ENCODE measurements at places on chromosomes 3 and 15.

GRCh38 chr3:21405671-21406667, 345.0 kb downstream of the ZNF385D start:
- DNase-seq = no peak

DNA sequence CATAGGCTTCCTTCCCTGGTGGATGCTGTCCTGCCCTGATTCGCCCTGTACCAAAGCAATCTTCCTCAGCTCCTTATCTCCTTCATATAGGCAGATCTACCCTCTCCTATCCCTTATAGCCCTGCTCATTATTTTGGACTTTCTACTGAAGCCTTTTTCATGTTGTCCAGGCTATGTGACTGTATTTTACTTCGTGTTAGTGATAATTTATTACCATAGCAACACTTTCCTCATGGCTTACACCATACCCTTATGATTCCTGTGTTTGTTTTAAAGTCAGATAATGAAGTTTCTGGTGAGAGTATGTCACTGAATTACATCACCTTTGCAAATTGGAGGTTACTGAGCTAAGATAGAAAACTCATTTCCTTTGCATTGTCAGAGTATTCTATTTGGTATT, 352.6 kb downstream of the NLGN1 start:
- peak; percentile 67 for DNase-seq

- DNase-seq = no peak
Measured at GRCh38 chr15:78749831-78750230, 61.4 kb downstream of the ADAMTS7 start.

- DNase-seq = no peak
Measured at GRCh38 chr3:108378153-108378951, 82.0 kb downstream of the HHLA2 start.

DNA sequence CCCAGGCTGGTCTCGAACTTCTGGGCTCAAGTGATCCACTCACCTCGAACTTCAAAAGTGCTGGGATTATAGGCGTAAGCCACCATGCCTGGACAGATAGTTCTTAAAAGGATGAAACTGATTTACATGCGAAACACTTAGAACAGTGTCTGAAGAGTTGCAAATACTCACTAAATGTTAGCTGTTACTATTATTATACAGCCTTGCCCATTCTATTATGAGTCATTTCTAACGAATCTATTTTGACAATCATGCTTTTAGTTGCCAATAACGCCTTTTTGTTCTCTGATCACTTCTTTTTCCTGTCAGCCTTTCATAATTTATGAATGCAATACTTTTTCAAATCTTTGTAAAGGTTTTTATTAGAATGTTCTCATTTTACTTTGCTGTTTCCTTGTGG, 112.7 kb downstream of the SNRK start:
- DNase-seq = no peak

DNA sequence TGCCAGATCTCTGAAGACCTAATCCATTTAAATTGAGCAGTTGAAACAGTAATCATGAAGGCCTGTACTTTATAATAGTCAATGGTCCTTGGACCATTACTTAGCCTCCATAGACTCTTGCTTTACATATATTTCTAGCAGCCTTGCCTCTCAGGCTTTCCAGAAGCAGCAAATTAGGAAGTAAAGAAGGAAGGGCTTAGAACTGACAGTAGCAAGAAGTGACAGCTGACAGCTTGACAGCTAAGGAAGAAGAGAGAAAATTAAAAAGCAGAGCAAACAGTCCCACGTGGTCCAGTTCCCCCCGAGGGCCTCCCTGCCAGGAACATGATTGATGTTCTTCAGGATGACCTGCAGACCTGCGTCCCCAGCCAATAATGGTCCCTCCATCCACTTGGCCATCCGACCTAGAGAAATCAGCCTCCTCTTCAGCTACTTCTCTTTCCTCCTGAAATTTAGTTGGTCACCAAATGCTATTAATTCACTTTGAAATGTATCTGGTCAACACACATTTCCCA, 15.0 kb upstream of the PSMD6 start:
- no peak for DNase-seq

- DNase-seq = no peak
Measured at GRCh38 chr15:36666228-36666905, 86.9 kb downstream of the CDIN1 start.

GRCh38 chr3:108053067-108053466, 37.8 kb downstream of the CD47 start:
- DNase-seq = no peak

DNA sequence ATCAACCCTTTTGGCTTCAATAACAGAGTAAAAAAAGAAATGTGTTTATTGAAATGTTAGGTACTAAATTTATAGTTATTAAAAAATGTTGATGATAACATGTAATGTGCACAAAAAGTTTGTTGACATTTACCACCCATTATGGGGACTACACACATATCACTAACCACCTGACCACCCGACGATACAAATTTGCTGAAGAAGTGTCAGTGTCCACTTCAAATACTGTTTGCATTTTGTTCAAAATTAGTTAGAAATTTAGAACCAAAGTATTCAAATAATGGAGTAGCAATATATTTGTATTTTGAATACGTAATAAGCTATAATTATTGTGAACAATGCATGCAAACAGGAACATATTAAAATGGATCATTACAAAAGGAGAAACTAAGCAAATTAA, 54.4 kb downstream of the KCNH8 start:
- DNase-seq = no peak

- peak; percentile 98 for DNase-seq
Measured at GRCh38 chr15:32849769-32850668, 132.2 kb downstream of the GREM1 start.

DNA sequence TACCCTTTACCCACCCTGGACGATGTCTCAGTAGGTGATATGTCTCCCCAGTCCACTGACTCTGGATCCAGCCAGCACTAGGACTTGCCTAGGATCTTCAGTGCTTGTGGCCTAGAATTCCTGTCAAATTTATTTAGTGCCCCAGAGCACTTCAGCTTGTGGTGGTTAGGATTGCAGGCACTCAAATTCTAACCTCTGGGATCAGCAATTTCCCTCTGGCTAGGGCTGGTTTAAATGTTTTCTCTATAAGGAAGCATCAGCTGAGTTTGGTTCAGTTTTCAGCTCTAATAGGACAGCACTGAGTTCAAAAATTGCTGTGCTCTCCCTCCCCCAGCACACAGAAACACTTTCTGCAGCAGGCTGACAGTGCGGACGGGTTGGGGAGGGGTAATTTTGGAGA, 8.1 kb downstream of the OR5H6 start:
- DNase-seq = no peak

DNA sequence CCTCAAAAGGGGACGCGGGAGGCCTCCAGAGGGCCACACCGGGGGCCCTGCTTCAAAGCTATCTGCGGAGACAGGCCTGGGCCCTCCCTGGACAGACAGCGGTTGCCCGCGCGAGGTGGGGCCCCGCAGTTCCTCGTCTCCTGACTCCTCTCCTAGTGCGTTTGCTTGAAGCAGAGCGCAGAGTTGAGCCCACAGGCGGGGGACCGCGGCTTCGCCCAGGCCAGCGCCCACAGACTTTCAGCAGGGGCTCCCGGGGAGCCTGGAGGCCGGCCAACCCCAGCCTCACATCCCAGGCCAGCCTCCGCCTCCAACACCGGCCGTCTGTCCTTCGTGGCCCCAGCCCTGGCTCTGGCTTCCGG, 540 bp upstream of the ADAMTS7 start:
- DNase-seq = no peak

- DNase-seq = peak; percentile 51
Measured at GRCh38 chr3:159263750-159264553, 462.1 kb downstream of the MFSD1 start.

DNA sequence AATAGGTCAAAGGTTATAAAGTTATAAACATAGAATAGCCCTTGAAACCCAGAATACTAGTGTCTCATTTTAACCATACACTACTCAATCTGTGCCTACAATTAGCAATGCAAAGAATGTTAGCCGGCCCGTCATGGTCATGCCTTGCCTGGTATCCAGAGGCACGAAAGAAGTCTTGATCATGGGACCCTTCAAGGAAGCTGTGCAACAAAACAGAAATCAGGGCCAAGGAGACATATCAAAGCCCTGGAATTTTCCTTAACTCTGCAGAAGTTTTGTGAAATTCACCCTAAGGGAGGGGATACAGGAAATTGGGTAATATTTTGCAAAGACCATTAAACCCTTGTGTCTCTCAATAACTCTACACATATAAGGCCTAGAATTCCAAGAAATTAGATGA, 482.4 kb downstream of the ROBO1 start:
- no peak for DNase-seq

DNA sequence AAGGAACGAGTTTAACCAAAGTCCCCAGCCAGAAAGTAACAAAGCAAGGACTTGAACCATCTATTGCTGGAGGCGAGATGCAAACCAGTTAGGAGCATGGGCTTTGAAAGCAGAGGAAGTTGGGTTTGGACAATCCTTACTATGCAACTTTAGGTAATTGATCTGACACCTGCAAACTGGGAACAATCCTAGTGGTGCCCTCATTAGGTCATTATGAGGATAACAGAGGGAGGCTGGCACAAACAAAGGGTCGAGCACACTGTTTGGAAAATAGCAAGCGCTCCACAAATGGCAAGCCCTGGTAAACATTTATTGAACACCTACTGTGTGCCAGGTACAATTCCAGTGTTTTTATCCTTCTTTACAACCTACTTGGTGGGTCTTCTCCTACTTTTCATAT, 45.6 kb downstream of the WNT5A start:
- no peak for DNase-seq

- DNase-seq = no peak
Measured at GRCh38 chr15:99616773-99617342, 51.1 kb downstream of the MEF2A start.

DNA sequence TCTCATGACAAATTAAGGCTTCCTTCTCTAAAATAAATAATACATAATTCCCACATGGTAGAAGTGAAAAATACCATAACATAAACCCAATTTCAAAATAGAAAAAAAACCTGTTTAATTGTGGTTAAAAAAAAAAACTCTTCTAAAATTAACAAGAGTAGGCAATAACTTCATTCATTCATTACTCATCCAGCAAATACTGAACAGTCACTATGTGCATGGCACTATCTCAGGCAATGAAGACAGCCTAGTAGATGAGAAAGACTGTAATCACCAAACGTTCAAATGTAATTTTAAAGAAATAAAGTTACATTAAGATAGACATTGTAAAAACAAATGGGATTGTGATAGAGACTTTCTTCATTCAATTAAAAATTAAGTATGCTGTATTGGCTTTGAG, 43.4 kb downstream of the TFDP2 start:
- DNase-seq = no peak

- no peak for DNase-seq
Measured at GRCh38 chr3:107920538-107920937, 170.3 kb downstream of the CD47 start.

DNA sequence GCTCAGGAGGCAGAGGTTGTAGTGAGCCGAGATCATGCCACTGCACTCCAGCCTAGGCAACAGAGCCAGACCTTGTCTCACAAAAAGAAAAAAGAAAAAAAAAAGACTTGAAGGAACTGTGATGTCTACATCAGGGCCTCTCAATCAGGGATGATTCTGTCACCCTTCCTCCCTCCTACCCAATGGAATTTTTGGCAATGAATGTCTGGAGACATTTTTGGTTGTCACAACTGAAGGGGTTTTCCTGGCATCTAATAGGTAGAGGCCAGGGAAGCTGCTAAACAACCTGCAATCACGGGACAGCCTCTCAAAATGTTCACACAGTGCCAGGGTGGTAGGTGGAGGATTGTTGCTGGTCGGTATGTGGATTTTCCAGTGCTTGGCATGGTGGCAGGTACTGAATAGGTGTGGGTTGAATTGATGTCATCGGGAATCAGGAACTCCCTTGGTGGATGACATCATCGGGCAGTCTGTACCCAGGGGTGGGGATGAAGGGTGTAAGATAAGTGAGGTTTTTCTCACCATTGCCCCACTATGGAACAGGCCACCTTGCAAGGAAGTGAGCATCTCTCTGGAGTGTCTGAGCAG, 71.3 kb downstream of the MESD start:
- DNase-seq = no peak

DNA sequence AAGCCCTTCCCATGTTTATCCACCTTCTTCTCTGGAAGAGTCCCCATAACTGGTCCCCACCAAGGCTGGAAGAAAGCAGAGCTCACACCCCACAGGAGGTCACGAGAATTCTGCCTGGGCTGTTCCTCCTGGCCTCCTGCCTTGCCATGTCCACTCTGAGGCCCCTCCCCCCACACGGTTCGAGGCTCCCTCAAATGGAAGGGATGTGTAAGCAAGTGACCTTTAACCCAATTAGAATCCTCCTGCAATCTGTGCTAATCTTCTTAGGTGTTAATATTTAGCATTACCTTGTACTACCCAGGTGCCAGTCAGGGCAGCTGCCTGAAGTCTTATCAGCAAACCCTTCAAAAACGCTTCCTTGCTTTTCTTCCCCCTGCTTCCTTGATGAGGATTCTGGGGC, 32.4 kb upstream of the DYNC1LI1 start:
- DNase-seq = no peak

DNA sequence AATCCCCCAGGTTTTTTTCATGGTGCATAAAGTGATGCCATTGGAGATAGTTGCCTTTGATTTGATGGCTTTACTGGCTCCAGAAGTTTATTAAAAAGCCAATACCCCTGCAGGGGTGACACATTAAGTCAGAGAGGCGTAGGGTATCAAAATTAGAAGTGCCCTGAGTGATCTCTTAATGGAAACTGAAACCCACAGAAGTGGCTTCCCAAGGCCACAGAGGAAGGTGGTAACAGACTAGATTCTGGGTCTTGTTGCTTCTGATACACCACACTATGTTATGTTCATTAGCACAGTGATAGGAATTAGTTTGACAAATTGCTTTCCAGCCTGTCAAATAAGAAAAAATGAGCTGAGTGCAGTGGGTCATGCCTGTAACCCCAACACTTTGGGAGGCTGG, 112.3 kb downstream of the IQCH start:
- no peak for DNase-seq

DNA sequence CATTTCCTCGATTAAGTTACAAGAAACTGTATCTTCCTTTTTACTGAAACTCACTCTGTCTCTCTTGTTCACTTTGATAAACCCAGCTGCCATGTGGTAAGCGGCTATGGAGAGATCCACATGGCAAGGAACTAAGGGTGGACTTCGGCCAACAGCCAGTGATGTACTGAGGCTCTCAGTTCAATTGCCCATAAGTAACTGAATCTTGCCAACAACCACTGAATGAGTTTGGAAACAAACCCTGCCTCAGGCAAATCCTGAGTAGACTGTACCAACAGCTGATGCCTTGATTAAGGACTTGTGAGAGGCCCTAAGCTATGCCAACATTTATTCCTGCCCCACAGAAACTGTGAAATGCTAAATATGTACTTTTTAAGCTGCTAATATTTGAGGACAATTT, 433.5 kb downstream of the PLOD2 start:
- DNase-seq = no peak

DNA sequence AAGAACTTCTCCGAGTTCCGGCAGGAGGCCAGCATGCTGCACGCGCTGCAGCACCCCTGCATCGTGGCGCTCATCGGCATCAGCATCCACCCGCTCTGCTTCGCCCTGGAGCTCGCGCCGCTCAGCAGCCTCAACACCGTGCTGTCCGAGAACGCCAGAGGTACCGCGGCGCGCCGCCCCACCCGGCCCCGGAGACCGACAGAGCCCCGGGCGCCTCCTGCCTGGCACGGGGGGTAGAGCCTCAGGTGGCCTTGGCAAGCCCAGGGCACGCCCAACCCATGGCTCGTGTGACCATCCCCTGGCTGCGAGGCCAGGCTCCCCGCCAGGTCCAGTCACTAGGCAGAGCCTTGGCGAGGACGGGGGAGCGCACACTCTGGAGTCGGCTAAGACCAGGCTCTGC, 134.1 kb downstream of the LRRK1 start:
- no peak for DNase-seq

- no peak for DNase-seq
Measured at GRCh38 chr15:64249406-64249805, 86.6 kb upstream of the PPIB start.

- DNase-seq = peak; percentile 35
Measured at GRCh38 chr3:184180165-184180564, 5.5 kb downstream of the AP2M1 start.
